Stimulated activated CD4-positive, alpha-beta T cell treated with anti-CD3 and anti-CD28 coated beads, Interleukin-15, amount 100 ng/mL, for 1 hour (primary cell): ENCODE measurements at places on chromosomes 1 and 21.

GRCh38 chr1:235127732-235128455, 743 bp downstream of the TOMM20 start:
- no peak for DNase-seq

- DNase-seq, result no peak
These were observed 70.8 kb downstream of the ADARB1 start for GRCh38 chr21:45145146-45145545.

DNA sequence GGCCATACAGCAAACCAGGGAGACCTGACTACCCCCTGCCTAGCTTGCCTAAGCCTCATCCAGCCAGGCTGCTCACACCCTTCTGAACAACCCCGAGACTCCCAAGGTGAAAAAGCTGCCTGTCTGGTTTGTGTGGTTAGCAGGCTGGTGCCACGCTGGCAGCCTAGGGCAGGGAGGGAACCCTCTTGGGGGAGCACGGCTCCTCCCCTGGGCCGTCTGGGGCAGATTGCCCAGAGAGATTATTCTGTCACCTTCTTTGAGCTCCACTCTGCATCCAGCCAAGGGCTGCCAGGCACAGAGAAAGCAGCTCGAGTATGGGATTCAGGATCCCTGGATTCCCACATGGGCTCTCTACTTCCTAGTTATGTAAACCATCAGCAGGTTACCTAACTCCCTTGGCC, 27.5 kb upstream of the TCEA3 start:
- DNase-seq, result no peak

DNA sequence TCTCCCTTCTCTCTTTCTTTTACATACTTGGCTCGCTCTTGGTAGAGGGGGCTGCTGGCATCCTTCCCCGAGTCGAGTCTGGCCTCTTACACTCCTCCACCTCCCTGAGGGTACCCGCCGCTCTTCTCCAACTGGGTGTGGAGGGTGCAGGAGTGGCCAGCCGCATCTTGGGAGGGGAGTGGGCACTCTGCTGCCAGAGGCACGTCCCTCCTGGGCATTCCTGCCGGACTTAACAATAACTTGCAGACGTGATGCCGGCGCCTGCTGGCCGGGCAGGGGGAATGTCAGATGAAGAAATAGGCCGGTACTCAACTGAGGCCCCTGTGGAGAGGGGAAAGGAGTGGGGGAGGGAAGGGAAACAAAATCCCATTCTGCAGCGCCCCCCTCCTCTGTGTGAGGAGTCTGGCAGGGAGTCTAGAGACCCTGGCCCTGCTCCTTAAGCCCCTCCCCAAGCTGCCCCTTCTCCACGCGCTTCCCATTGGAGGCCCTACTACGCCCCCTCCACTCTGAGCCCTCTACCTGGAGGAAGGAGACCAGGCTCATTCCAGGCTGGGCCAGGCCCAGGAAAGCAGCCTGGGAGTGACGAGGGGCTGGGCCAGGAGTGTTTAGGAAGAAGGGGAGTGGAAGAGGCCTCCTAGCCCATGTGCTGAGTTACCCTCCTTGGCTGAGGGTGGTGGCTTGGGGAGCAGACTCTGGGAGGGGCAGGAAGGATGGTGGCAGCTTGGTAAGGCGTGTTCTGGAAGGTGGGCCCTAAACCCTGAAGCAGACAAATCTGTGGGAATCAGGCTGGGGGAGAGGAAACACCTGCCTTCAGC, 1.8 kb downstream of the ATP2B4 start:
- no peak for DNase-seq

- peak; percentile 3 for DNase-seq
These were observed 23.1 kb upstream of the ERI3 start for GRCh38 chr1:44377925-44378784.

- no peak for DNase-seq
These were observed 119.8 kb upstream of the SLC25A33 start for GRCh38 chr1:9419369-9420041.
